ENCODE measurements at places on chromosomes 12 and 14.
A peak's percentile ranks its signal among the peaks of the same experiment; 100 is the strongest.

DNA sequence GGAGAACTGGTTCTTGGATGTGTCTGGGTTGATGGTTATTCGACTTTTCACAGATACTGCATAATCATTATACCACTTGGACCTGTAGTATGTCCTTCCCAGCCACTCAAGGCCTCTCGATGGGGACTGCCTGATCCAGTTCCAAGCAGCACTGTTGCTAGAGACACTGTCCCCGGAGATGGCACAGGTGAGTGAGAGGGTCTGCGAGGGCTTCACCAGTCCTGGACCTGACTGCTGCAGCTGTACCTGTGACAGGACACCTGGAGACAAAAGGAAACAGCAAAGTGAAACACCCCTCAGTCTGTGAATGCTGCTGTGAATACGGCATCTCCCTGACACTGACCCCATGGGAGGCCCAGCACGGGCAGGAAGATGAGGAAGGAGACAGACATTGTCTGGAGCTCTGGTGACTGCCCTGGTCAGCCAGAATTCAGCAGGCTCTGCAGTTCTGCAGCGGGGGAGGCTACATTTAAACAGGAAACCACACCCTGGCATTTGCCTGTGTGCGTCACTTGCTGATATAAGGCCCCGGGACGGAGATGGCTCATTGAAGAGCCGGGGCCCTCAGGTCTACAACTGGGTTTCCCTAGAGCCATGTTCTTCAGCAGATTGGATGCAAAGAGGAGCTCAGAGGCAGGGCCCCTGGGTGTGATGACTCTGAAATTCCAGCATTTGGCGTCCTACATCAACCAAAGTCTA, 413.6 kb downstream of the TMEM121 start:
- DNase-seq, result no peak

DNA sequence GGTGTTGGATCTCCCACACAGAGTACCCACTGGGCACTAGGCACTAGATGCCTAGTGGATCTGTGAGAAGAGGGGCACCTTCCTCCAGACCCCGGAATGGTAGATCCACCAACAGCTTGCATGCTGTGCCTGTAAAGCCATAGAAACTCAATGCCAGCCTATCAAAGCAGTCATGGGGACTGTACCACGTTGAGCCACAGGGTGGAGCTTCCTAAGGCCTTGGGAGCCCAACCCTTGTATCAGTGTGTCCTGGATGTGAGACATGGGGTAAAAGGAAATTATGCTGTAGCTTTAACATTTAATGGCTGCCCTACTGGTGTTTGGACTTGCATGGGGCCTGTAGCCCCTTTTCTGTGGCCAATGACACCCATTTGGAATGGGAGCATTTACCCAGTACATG, 1024.9 kb downstream of the TMEM121 start:
- DNase-seq, result no peak

DNA sequence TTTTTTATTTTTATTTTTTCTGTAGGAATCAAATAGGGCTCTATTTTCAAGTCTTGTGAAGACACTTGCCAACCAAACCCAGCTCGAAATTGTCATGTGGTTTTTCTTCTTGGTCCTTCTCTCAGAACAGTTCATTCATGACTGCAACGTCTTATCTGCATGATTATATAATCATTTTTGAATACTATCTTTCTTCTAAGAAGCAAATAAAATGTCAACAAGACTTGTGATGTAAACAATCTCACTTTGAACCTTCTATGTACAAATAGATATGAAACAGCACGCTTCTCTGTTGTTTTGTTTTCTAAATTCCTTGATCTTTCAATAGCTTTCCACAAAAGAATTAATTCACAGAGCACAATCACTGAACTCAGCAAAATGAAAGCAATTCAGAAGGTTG, 320.7 kb downstream of the SOX5 start:
- no peak for DNase-seq

DNA sequence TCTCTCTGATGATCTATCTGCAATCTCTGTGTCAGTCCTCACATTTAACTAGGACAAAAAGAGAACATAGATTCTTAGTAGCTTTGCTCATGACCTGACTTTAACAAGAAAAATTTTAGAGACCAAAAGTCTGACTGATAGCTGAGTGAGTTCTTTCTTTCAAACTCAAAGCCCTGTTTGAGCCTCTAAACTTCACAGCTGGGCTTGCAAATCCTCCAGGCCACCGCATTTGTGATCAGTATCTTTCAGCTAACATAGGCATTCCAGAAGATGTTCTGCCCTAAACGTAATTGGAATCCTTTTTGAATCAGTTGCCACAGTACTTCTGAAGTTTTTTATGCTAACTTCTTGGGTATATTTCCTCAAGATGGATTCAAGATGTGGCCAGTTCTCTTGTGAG, 459.0 kb downstream of the DPF3 start:
- peak; percentile 6 for DNase-seq

DNA sequence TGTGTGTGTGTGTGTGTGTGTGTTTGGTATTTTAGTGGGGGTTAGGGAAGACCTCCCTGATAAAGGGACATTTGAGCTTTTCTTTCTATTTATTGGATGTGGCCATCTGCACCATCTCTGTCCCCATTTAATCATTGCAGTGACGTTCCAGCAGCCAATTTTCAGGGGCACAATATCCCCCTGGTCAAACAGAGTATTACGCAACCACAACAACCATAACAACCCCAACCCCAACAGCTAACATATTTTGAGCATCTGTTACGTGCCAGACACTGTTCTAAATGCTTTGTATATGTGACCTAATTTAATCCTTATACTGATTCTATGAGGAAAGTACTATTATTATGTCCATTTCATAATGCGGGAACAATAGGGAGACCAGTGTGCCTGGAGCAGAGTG, 87.4 kb downstream of the TTC8 start:
- no peak for DNase-seq

DNA sequence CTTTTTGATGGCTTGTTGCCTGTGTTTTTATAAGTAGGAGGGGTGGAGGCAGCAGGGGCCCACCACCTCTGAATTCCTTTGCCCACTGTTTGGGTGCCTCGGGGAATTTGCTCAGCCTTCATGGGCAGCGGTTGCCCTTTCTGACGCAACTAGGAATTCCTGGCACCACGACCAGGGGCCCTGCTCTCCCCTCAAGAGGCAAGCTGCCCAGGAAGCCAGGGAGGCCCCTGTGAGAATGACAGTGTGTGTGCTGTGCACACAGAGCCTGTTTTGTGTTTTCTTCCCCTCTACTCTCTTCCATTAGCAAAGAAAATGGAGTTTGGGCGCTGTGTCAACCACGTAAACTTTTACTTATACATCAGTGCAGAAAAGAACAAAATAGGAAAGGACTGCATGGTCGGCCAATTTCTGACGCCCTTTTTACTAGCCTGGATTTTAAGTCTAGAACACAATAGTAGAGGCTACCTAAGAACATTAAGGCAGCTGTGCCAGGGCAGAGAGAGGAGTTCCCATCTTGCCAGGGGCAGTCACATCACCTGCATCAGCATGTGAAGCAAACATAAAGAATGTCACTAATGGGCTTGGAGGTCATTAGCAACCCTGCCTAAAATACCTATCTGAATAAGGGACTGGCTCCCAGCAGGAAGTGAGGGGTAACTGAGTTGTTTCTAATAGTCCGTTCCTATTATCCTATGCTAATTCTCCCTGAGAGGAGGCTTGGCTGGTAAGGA, 17.9 kb upstream of the PTGR2 start:
- DNase-seq, result peak; percentile 78

DNA sequence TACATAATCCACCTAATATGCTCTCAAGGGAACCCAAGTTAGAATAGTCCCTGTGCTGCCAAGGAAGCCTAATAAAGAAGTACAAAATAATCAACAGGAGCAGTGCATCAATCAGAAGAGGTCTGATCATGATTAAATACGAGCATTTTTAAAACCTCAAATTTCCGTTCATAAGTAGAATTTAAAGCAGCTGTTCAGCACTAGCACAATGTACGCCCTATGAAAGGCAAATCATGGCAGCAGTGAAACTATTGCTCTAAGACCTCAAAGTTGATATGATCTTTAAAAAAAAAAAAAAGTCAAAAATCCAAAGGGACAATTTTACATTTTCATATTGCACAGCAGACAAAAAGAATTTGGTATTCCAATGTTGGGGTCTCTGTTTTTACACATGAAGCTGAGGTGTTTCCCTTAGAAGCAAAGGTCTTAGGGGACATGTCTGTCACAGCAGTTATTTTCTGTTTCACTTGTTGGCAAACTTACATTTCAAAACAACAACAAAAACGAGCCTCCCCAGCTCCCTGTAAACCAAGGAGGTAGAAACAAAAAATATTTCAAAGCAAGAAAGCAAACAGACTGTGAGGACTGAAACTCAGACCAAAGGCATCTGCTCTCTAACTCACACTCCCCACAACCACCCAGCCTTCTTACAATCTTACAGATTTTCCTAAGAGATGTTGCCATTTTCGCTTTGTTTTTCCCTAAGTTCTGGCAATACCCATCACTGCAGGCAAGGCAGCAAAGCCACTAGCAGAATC, 28.2 kb downstream of the SOX5 start:
- DNase-seq, result no peak

DNA sequence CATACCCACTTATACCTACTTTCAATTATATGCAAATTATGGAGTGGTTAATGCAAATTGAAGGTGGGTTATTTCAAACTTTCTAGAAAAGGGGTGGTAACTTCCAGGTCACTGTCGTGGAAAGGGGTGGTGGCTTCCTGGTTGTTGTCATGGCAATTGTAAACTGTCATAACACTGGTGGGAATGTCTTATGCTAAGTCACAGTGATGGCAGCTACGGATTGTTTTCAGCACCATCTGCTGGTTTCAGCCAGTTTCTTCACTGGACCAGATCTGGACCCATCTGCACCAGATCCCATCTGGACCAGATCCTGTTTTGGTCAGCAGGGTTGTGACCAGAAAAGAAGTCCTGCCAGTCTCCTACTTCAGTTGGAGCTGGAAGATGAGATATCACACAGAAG, 1469.3 kb downstream of the AACS start:
- DNase-seq, result no peak

GRCh38 chr12:1842183-1842904, 22.0 kb downstream of the LRTM2 start:
- DNase-seq, result no peak

DNA sequence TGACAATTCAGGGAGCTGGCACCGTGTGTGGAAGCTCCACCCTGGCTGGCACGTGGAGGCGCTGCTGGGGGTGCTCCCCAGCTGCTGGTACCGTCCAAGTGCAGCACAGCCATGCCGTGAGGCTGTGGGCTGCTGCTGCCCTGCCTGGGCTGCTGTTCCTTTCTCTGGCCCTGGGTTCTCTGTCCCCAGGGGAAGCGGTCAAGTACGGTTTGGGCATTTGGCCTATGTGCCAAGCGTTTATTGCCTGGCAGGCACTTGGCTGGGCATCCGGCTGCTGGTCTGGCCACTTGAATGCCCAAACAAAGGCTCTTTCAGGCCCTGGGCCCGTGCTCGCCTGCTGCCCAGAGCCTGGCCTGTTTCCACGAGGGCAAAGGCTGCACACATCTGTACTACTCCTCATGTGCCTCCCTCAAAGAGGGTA, 39.6 kb downstream of the RHOF start:
- DNase-seq, result no peak

DNA sequence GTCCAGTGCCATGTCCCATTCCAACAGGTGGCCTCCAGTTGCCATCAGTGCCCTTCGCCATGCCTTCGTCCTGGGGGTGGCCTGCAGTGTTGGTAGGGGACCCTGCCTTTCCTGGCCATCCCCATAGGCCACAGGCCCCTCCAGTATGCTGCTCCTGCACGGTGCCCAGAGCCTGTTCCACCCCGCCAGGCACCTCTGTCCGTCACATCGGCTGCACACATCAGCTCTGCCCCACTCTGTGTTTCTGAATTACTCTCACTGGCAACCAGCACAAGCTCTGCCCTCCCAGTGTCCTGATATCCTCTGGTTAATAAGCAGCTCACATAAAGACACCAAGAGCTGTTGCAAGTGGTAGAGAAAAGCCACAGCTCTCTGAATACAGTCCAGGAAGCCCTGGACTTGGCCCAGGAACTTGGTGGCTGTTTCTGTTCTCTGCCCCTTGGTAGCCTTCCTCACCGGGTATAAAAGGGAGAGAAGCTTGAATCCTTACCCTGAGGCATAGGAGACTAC, 31.3 kb upstream of the ATP2A2 start:
- peak; percentile 41 for DNase-seq

DNA sequence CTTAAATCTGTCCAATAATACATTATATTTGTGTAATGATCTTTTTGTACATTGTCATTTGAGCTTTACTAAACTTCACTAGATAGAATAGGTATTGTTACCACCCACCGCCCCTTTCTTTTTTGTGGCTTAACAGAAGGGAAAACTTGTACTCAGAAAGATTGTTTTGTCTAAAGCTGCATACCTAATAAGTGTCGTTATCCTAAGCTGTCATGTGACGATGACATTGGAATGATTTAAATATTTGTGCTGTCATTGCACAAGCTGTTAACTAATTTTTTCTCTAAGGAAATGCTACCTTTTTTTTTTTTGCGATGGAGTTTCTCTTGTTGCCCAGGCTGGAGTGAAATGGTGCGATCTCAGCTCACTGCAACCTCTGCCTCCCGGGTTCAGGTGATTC, 3.6 kb downstream of the DIP2B start:
- peak; percentile 36 for DNase-seq

DNA sequence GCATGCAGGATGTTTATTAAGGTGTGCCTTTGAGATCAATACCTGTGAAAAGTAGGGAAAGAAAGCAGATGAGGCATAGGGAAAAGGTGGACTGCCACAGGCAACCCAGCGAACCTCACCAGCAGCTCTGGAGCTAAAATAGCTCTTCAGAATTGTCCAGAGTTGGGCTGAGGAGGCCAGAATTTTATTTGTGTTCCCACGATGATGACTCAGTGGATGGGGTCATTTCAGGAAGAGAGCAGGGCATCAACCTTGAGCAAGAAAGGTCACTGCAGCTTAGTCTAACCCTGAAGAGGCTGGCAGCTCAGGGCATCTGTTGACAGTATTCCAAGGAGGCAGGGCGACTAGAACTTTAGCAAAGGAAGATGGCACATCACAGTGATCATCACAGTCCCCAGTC, 696.1 kb downstream of the DIO2 start:
- no peak for DNase-seq

DNA sequence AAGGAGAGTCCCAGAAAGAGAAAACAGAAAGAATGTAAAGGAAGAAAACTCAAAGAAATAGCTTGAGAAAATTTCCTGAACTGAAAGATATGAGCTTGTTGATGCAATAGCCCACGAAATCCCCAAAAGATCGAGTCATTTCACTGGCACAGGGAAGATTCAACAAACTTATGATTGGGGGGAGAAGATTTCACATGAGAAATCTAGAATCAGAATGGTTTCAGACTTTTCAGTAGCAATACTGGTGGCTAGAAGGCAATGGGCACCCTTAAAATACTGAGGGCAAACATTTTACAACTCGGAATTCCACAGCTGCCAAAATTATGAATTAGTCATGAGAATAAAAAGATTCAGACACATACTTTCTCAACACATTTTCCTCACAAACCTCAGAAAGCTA, 8.9 kb upstream of the KRT7 start:
- DNase-seq, result peak; percentile 63

GRCh38 chr12:122310626-122311333, 44.5 kb upstream of the VPS33A start:
- no peak for DNase-seq

GRCh38 chr12:105476616-105477015, 146.1 kb downstream of the C12orf75 start:
- DNase-seq, result no peak
